ENCODE measurements at places on chromosomes 4 and X.

- DNase-seq: no peak
Measured at GRCh38 chr4:102641793-102642192, 119.0 kb downstream of the MANBA start.

- DNase-seq: no peak
Measured at GRCh38 chr4:115272594-115272993, 159.2 kb upstream of the NDST4 start.

- DNase-seq: no peak
Measured at GRCh38 chr4:60617731-60618130, 582.4 kb upstream of the ADGRL3 start.

DNA sequence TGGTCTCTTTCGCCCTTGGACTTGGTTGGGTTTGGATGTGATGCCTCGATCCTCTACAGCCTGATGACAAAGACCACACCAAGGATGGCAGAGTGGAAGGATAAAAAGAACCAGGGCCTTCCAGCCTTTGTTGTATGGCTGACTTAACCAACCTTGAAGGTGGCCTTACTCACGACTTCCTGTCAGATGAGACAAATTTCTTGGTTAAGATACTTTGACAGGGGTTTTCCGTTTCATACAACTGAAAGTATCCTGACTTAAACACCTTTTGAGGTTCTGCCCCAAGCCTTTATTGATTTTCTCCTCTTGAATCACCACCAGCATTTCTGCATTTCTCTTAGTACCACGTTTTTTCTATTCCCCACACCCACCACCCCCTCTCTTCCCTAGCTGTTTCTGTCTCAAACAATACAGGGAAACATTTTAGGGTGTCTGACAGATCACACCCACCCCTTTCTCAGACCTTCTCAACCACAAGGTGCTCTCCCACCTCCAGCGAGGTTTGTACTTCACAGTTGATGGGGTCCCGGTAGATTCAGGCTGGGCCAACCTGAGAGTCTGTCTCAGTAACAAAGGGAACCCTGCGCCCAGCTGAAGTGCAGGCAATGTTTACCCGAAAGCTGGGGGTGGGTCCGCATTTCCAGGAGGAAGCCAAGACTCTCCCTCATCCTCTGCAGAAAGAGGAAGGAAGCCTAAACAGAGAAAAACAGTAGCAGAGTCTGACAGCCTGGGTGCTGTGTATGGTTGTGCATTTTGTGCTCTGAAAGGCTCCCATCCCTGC lies 5.0 kb upstream of the TSPAN5 start:
- peak; percentile 42 for DNase-seq

DNA sequence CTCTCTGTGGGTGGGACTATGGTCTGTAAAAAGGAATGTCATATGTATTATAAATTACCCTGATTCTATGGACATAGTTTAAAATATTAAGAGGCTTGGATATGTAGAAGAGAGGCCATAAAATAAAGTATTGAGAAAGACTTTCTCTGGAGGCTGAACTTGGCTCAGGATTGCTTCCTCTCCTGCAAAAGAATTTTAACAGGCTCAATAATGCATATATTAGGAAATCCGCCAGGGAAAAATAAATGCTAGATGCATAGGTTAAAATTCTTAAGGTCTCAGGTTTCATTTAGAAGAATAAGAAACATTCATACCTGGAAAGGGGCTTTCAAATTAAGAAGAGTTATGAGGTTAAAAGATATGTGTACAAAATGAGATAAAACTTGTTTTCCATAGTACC lies 424.3 kb downstream of the ARAP2 start:
- DNase-seq: no peak

DNA sequence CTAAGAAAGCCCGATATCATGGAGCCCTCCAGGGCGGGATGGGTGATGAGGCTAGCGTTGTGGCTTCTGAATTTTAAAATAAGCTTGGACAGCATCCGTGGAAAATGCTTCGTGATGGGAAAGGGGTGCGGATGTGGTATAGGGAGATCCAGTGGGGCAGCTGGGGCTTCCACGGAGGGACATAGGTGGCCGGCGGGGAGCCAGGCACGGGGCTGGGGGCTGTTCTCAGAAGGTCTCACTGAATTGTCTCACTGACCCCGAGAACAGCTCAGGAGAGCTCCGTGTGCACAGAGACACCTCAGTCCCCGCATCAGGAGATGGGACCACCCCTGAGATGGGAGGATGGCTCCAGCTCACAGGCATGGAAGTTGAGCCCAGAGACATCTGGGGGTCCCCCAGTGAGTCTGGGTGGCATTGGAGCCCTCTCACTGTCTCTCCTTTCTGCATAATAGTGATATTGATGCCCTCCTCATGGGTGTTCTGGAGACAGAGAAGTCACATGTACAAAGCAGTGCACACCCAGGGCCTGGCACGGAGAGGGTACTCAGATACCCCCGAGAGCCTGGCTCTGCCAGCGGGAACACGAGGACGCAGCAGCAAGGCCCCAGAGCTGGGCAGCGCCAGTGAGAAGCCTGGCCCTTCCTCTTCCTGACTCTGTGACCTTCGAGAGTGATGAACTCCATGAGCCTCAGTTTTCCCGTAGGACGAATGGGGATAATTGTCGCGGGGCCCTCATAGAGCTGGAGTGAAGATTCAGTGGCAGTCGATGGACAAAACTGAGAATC lies 70.6 kb upstream of the PSAPL1 start:
- DNase-seq: no peak

All from bronchial epithelial cell (primary cell).